ENCODE measurements at places on chromosomes 7 and 10.

DNA sequence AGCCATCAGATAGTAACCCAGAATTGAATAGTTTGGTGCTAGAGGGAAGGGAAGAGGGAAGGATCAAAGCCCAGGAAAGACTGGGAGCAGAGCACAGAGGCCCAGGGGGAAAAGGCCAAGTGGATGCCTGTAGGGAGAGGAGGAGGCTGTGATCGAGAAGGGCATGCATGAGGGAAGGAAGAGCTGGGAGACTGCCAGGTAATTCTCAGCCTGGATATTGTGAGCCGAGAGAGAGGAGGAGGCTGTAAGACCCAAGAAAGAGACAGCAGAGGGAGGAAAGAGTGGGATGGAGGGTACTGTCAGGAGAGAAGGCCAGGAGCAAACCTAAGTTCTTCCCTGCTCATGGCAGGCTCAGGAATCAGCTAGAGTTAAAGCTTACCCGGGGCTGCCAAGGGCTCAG, 178.2 kb downstream of the CCDC3 start:
- DNase-seq: no peak

DNA sequence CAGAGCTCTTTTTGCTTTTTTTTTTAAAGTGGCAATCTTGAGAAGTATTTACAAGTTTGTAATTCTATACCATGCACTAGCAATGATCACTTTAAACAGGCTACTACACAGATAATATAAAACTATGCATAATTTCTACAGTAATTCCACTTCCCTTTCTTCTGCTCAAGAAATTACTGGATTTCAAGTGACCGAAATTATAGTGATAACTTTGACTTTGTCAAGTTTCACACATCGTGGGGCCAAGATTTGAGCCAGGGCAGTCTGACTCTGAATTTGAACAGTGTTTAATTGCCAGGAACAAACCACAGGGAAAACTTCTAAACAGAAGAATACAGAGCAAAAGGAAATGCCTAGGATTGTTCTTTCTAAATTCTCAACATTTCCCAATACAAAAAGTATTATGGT, 288.3 kb upstream of the MKLN1 start:
- no peak for DNase-seq

- DNase-seq: no peak
Measured at GRCh38 chr7:9945857-9946256, 1027.8 kb upstream of the PHF14 start.

DNA sequence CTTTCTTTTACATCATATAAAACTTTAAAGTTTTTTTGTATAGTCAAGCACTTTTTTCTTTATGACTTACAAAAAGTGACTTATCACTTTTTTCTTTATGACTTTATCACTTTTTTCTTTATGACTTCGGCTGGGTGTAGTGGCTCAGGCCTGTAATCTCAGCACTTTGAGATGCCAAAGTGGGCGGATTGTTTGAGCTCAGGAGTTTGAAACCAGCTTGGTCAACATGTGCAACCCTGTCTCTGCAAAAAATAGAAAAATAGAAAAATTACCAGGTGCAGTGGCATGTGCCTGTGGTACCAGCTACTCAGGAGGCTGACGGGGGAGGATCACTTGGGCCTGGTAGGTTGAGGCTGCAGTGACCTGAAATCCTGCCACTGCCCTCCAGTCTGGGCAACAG, 108.8 kb upstream of the CSTF2T start:
- no peak for DNase-seq

DNA sequence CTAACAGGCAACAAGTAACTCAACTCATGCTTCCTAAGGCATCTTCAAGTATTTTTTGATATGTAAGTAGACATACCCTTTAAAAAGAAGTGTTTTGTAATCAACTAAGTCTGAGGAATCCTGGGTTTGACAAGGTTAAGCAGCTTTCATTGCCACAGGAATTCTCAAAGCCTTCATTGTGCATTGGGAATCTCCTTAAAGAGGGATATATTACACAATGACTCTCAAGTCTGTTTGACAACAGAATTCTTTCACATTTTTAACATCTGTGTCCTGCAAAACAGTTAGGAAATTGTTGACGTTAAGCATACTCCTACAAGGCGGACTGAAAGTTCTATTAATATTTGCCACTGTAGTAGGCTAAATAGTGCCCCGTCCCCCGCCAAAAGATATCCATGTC, 71.4 kb downstream of the SGMS1 start:
- no peak for DNase-seq

Measured in NT2/D1 (cell line).